Cerebellum (tissue), 4 donors: ENCODE measurements at places on chromosomes 1 and 21. TPM values are rescaled to one million over a fixed set of nuclear protein-coding genes. Genes with fewer than 3 reads are reported as not detected.

DNA sequence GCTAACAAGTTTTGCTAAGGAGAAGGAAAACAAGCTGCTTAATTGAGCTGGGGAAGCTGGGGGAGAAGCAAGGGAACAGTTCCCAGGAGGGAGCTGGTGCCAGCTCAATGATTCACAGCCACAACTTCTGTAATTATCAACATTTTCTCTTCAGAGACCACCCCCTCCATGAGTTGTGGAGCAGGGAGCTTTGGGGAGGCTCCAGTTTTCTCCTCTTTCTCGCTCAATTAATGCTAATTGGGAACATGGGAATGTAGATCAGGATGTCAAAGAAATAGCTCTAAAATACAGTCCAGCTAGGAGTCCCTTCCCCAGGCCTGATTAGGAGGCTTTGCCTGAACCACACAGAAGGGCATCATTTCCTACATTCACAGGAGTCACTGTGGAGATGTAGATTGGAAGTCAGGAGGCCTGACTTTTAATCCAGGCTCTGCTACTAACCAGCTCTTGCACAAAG is 12.1 kb upstream of the MNDA start:
- no peak for DNase-seq

DNA sequence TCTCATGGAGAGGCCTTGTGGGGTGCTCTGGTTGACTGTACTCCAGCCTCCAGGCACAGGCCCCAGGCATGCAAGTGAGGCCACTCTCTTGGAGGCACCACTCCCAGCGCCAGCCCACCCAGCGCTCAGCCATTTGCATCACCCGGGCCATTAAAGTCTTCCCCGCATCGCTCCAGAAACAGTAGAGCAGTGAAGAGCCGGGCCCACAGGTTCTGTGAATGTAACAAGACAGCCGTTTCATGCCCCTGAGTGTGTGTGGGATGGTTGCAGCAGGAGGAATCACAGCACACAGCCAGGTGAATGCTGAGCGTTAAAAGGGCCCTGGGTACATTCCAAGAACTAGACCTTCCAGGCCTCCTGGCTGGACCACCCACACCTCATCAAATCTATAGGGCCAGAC is 19.0 kb upstream of the CD2 start:
- no peak for DNase-seq

DNA sequence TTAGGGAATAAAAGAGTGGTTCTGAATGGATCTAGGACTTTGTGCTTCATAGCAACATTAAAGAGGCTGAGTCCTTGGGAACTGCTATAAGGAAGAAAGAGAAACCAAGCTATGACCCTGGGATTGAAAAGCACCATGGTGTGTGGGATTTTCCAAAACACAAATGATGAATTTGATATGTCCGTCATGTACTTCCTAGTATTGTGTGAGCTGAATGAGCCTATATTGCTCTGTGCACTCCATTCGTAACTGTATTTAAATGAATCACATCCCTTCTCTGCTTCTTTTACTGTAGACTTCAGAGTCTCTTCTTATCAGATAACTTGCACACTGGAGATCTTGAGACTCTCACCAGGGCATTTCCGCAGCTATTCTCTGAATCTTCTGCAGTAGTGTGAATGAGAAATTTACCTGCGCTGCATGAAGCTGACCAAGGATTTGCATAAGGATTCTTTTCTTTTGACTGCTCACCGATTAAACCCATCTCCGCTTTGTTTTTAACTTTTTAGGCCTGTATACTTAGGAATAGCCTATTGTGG is 23.1 kb upstream of the OR10J4 start:
- DNase-seq: no peak

GRCh38 chr1:59074598-59074997 is 222.3 kb upstream of the FGGY start:
- no peak for DNase-seq

DNA sequence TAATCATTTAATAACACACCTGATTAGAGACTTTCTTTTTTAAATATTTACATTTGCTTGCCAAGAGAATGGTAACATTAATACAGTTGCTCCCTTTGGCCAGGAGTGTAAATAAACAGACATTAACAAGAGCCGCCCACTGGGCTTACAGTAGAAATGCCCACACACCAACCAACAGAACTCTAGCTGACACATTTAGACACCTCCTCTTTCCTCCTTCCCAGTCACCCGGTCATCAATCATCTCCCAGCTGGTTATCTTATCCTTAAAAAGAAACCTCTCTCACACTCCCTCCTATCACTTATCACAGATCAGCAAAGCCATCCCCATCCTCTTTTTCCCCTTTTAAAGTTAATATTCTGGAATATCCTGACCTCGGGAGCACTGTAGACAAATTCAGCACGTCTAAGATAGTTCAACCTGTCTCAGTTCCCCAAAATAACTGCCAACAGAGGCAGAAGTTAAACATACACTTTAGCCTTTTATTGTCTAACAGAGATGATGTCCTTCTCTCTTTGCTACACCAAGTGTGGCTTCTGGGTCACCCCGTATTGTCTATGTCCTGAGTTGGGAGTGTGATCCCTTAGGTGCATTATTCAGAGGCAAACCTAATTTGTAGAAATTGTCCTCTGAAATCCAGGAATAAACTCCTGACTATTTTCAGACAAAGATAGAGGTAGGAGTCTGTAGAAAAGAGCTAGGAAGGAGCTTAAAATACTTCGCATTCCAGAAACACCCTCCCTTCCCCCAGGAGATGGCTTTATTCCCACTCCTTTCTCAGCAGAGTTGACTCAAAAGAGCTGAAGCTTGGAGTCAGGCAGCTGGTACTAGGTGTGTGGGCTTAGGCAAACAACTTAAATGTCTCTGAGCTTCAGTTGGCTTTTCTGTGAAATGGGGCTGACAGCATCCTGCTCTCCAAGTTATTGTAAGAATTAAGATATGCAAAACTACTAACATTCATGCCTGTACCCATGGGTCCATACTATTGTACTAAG is 8.8 kb downstream of the MYCL start:
- no peak for DNase-seq

- peak; percentile 82 for DNase-seq
Measured at GRCh38 chr1:109539676-109540075, at the start of gene GPR61. Gene GPR61, plus strand, starts transcription at chr1:109539872. Its CDS starts 3,151 bp downstream, at chr1:109543023.

DNA sequence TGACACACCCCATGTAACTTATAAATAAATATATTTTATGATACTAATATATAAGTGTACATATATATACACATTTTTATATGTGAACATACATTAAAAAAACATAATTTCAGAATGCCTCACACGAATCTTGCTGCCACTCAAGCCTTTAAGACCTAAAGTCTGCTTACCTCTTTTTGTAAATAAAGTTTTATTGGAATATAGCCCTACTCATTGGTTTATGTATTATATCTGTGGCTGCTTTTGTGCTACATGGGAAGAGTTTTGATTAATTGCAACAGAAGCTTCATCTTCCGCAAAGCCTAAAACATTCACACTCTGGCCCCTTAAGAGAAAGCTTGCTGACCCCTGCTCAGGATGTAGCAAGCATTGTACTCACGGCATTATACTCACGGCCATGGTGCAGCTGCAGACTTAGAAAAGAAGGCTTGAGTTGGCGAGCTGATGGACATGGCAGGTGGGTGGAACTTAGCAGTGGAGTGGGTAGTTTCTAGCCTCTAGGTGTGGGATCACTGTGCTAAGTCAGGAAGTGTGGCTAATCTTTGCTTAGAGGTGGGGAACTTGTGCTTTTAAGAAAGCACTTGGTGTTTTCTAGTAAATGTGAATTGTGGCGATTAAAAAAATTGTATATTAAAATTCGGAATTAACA is 80.8 kb downstream of the DYRK1A start:
- no peak for DNase-seq

DNA sequence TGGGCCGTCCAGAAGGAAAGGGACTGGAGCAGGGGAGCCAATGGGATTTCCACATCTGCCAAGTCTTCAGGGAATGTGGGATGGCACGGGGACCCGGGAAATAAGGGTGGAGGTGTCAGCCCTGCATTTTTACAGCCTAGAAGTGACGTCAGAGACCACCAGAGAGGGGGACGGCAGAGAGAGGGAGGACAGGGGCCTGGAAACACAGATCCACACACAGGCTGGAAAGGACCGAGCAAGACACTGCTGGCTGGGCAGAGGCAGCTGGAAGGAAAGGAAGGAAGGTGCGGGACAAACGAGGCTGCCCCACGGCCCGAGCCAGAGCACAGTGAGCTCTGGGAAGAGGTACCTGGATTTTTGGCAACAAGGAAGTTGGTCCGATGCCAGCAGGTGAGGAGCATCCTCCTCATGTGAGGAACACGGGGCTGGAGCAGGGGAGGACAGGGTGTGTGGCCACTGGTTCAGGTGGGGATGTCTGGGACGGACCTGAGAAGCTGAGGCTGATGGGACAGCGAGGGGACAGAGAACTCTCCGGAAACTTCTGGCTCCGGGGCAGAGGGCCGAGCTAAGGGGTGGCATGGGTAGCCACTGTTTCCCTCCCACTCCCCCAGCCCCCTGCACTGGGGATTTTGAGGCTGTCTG is 138.3 kb downstream of the PGBD5 start:
- no peak for DNase-seq

DNA sequence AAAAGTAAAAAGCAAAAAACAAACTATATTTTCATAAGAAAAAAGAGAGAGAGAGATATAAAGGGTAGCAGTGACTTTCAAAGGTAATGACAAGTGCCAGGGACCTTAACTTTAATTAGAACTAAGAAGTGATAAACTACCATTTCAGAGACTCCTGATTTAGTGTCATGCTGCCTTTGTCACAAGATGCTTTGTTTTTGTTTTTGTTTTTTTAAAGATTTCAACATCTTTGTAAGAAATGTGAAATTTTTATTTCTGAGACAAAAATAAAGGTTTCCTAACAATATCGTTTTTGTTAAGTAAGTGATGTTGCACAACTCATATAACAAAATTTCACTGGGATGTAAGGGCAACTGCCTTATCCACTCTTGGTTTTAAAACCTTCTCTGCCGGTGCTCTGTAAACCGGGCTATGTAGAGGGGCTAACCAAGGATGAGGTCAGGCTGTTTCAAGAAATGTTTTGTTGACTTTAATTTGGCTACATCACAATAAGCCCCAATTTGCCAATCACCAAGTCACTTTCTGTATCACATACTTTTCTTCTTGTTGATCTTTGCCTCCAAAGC is 35.2 kb upstream of the SYT2 start:
- no peak for DNase-seq

DNA sequence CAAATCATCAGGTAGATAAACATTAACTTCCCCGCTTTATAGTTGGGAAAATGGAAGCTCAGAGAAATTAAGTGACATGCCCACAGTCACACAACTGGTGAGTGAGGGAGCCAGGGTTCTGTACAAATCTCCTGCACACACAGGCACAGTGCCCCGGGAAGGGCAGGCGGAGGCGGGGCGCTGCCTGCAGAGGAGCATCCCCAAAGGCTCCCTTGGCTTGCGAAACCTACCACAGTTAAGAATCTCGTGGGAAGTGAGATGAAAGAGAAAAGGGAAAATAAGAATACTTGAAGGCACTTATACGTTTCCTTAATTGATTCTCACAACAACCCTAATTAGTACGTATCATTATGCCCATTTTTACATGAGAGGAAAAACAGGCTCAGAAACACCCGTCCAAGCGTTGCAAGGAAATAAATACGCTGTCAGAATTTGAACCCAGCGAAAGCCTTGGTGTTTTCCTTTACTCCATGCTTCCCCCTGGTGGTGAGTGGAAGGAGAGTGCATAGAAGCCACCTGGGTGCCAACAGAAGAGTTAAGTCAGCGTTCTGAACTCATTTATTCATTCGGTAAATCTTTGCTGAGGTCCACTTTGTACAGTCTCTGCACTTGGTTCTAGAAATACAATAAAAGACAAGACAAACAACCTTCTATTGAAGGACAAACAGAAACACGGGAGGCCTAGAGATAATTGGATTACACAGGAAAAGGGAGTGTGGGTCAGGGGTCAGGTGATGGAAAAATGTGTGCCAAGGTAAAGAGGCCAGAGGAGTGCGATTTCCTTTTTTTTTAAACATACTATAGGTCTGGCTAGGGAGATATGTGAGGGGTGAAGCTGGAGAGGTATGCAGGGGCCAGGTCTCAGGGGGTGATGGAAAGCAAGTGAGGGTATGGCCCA is 28.4 kb downstream of the ACP6 start:
- peak; percentile 36 for DNase-seq

GRCh38 chr1:21884456-21885235 is 52.5 kb downstream of the HSPG2 start:
- DNase-seq: no peak

- no peak for DNase-seq
Measured at GRCh38 chr1:27668121-27668807, 3.7 kb downstream of the IFI6 start.

GRCh38 chr21:27320868-27321267 is 354.0 kb upstream of the ADAMTS5 start:
- no peak for DNase-seq

GRCh38 chr1:40762144-40762923 is 21.3 kb upstream of the KCNQ4 start:
- peak; percentile 73 for DNase-seq

DNA sequence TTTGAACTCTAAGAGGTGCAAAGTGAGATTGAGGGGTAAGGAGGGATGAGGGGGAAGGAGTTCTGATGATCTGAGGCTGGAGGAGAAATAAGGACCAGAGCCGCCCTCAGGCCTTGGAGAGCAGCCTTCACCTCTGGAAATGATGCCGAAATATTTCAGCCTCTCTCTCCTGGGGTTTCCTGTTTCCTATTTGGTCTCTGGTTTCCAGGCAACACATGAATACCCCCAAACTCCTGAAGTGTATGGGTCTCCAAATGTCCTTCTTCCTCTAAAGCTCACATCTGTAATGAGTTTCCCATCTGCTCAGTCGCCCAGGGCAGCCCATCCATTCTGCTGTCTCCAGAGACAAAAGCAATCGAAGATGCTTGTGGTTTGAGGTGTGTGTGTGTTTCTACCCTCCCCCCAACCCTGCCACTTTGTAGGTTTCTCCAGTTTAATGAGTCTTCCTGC is 52.0 kb upstream of the FAM20B start:
- no peak for DNase-seq

DNA sequence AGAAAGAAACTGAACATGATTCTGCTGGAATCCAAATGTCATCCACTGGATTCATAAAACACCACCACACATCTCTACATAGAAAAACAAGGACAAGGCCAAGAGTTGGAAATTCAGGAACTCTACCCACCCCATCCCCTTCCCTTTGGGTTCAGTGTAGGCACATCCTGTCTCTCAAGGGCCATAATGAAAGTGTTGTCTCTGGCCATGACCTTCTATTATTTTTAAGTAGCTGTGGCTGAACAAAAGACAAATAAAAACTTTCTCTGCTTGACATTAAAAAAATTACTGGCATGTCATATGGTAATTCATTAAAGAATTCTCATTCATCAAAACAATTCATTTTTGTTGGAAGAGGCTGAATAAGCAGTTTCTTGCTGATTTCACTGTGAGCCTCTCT is 54.9 kb upstream of the ZBTB18 start:
- no peak for DNase-seq

The TNFAIP8L2 gene
- 1.6 TPM for total RNA-seq

The EDN2 gene
- not detected for total RNA-seq

The CCDC17 gene
- total RNA-seq: 1.00 TPM
